ENCODE measurements at places on chromosomes 6 and 20. TPM values are rescaled to one million over a fixed set of nuclear protein-coding genes. Genes with fewer than 3 reads are reported as not detected.

DNA sequence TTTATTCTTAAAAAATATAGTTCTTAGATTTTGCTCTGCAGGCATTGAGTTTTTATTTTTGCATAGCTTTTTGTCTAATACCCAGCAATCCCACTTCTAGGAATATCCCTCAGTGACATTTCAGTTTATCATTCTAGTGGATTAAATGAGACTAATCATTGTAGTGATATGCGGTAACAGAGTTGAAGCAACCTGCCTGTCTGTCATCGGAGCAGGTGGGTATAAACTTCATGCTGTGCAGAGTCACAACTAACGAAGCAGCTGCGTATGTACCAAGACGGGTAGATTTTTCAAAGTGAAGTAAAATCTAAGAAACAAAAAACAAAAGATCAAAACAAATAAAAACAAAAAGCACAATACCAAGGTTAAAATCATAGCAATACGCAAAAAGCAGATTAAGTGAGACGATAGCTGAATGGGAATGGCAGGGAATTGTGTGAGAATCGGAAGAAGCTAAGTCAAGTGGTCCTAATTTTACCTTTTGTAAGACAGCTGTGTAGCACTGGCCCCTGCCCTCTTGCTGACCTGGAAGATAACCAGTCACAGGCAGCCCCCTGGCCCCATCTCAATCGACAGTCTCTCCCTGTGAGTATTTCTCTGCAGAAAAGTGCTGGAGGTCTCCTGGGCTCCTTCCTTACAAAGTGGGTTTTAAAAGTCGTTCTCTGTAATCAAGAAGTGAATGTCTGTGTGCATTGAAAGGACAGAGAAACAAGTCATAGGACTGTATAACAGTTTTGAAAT, 169.2 kb downstream of the OR2B2 start:
- DNase-seq: no peak

DNA sequence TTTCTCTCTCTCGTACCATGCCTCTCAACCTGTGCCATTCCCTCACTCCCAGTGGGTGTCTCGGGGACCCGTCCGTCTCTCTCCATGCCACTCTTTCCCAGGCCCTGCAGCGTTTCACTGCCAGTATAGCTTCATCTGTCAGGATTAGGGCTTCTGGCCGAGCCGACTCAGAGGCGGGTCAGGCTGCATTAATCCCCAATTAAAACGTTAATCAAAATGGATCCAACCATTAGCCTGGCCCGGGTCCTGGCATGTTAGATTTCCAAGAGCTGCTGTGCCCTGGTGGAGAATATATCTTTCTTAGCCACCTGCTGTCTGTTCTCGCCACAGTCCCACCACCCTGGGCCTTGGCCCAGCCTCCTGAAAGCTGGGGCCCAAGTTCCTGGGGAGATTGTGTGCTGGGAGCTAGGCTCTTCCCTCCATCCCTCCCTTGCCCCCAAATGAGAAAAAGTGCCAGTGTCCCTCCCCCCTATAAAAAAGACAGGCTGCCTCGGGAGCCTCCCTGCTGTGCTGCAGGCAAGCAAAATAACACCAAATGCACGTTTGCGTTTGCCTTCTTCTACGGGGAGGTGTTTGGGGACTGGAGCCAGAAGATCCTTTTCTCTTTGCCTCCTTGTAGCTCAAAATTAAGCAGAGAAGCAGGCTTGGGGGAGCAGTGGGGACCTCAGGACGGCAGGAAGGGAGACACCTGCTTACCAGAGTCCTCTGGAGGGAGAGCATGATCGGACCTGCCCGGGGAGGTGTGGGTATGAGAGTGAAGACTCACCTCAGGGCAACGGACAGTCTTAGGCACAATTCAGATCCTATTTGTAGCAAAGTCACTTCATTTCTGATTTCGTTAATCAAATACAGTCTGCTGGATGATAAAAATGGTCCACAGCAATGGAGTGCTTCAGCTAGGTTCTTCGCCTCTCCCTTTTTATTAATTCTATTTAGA, 3.0 kb downstream of the KCNG1 start:
- no peak for DNase-seq

GRCh38 chr20:4233520-4233919, 218.2 kb upstream of the RNF24 start:
- no peak for DNase-seq

The HLA-F gene
- 31.5 TPM for total RNA-seq
